Left ventricle myocardium inferior (tissue), 1 donor: ENCODE measurements at places on chromosomes 2 and 18. TPM values are rescaled to one million over a fixed set of nuclear protein-coding genes. Genes with fewer than 3 reads are reported as not detected.

The CD8A gene
- total RNA-seq, result 0.63 TPM

The PRKAG3 gene
- total RNA-seq, result 0.14 TPM

The PID1 gene
- total RNA-seq, result 7.8 TPM

The MC5R gene
- total RNA-seq, result not detected

The PAX3 gene
- total RNA-seq, result 0.30 TPM

The CD8B gene
- 0.22 TPM for total RNA-seq

The NAT8 gene
- not detected for total RNA-seq

The OST4 gene
- total RNA-seq, result 354 TPM
